Stimulated activated CD4-positive, alpha-beta T cell treated with anti-CD3 and anti-CD28 coated beads, Interleukin-2, amount 100 ng/mL, for 24 hours (primary cell): ENCODE measurements at places on chromosomes 6 and 20.
A peak's percentile ranks its signal among the peaks of the same experiment; 100 is the strongest.

DNA sequence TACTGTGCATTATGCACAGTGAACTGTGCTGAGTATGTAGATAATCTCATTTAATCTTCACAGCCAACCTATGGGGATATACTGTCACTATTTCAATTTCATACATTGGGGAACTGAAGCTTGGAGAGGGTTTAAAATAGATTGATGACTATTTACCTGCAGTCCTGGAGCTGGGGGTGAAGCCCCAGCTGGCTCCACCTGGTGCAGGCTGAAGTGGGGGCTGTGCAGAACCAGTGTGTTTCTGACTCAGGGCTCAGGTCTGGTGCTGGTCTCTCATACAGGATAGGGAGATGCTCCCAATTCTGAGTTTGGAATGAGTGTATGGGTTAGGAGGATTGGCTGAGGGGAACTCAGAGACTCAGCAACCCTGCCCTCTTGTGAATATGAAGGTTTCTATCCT lies 176.1 kb upstream of the CEP162 start:
- no peak for DNase-seq

DNA sequence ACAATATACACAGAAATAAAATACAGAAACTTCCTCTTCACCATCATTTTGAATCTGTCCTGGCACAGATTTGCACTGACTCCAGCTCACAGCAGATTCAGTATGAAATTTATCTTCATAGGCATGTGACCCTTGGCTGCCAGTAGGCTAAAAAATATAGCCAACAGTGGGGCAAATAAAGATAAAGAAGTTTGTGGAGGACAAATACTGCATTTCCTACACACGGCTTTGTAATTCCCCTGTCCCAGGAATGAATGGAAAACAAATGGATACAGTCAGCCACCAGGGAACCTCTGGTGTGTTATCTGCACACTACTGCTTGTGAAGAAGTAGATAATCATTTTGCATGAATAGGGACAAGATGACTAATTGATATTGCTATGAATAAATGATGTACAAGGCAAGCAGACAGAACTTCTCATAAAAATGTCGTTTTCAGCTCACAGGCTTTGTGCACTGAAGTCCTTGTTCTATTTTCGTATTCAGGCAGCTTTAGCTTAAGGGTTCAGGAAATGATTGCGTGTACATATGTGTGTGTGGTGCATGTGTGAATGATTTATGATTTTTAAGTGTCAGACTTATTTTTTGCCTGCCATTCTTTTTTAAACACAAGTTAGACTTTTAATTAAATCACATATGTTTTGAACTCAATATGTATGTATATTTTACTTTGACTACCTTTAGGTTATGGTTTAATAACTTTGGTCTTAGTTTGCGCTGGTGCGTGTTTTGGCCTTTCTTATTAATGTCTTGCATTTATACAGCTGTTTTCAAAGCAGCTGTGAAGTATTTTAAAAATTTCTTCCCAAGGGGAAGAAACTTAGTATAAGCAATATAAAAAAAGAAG lies 543.8 kb upstream of the JAG1 start:
- no peak for DNase-seq

DNA sequence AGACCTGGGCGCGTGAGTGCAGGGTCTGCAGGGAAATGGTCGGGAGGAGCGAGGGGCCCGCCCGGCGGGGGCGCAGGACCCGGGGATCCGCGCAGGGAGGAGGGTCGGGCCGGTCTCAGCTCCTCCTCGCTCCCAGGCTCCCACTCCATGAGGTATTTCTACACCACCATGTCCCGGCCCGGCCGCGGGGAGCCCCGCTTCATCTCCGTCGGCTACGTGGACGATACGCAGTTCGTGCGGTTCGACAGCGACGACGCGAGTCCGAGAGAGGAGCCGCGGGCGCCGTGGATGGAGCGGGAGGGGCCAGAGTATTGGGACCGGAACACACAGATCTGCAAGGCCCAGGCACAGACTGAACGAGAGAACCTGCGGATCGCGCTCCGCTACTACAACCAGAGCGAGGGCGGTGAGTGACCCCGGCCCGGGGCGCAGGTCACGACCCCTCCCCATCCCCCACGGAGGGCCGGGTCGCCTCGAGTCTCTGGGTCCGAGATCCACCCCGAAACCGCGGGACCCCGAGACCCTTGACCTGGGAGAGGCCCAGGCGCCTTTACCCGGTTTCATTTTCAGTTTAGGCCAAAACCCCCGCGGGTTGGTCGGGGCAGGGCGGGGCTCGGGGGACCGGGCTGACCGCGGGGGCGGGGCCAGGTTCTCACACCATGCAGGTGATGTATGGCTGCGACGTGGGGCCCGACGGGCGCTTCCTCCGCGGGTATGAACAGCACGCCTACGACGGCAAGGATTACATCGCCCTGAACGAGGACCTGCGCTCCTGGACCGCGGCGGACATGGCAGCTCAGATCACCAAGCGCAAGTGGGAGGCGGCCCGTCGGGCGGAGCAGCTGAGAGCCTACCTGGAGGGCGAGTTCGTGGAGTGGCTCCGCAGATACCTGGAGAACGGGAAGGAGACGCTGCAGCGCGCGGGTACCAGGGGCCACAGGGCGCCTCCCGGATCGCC lies 54.2 kb upstream of the HLA-A start:
- DNase-seq: peak; percentile 81

DNA sequence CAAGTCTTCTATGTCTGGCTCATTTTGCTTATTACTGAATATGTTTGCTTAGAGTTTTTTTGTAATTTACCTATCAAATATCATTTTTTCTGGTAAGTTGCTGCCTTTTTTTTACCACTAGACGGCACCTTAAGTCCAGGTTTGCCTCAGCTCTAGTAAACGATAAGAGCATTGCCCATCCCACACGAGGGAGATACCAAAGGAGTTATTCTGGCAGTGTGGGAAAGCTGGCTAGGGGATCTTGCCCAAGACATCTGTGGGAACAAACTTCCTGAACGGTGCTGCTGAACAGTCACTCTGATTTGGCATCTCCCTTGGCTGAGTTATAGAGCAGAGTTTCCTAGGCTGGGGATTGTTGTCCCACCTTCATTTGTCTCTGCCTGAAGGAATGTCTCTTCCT lies 306.4 kb downstream of the COL12A1 start:
- DNase-seq: no peak

DNA sequence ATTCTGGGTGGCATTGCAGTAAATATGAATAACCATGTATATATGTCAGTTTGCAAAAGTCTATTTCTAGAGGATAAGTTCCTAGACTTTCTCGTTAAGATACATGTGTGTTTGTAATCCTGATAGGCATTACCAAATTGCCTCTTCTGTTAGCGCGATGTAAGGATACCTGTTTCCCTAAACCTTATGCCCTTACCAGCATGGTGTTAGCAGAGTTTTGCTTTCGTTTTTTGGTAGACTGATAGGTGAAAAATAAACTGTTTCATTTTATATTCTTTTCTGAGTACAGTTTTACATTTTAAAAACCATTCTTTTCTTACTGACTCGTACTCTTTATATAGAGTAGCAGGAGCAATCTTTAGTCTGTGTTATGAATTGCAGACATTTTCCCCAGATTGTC lies 32.3 kb downstream of the SNX9 start:
- DNase-seq: no peak

DNA sequence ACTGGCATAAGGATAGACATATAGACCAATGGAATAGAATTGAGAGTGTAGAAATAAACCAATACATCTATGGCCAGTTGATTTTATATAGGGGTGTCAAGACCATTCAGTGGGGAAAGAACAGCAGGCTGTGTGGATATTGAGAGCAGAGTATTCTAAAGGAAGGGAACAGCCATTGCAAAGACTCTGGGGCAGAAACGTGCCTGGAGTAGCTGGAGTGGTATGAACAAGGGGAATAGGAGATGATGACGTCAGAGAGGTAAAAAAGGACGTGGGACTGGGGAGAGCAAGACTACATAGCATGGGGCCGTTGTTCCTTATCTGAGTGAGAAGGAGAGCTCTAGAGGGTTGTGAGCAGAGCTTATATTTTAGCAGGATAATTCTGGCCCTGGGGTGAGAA lies 85.2 kb downstream of the TOX2 start:
- DNase-seq: no peak

GRCh38 chr6:39093149-39093708 lies 21.8 kb downstream of the SAYSD1 start:
- DNase-seq: no peak

DNA sequence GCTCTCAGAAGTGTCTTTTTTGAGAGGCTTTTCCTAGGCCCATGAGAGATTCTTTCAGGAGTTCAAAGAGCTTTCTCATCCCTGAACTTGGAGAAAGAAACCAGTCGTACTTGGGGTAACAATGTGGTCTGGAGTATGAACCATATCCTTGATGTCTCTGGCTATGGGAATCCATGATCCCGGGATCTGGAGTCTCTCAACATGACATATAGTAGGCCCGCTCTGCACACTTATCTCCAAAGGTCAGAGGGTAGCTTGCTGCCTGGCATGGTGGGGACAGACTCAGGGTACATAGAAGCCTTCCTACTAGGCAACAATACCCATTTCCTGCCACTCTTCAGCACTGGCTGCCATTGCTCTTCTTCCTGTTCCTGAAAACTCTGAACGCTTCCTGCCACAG lies 42.2 kb upstream of the NFATC2 start:
- no peak for DNase-seq

DNA sequence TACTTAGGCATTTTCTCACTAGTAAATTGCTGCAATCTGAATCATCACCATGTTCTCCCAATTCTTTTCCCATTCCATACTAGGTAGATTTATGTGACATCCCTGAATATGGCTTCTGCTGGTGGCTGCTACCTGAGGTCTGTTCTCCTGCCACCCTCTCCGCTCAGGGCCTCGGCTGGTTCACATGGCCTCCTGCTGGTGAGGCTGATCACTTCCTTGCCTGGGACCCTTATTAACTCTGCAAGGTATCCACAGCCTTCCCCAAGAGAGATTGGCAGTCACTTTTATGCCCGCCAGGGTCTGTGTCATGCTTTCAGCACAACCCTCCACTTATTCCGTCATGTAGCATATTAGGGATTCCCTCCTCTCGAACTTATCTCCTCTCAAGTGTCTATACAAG lies 424.5 kb upstream of the FLRT3 start:
- no peak for DNase-seq

DNA sequence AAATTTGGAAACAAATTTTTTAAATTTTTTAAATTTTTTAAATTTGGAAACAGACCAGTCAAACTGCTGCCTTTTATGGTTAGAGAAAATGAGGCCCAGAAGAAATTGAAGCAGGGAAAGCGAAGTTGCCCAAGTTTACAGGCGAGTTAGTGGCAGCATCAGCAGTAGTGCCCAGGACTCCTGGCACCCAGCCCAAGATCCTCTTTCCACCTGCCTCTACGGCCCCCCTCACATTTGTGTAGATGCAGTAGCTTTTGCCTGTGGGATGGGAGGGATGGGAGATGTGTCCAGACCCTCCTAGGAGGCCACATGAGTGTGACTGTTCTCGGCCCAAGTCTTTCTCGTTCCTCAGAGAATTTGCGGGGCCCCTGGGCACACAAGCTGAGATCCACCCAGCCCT lies 49.8 kb downstream of the HNF4A start:
- no peak for DNase-seq

- no peak for DNase-seq
Measured at GRCh38 chr6:17589406-17590096, 10.6 kb upstream of the FAM8A1 start.

- no peak for DNase-seq
Measured at GRCh38 chr6:39821046-39821740, 29.0 kb downstream of the DAAM2 start.

DNA sequence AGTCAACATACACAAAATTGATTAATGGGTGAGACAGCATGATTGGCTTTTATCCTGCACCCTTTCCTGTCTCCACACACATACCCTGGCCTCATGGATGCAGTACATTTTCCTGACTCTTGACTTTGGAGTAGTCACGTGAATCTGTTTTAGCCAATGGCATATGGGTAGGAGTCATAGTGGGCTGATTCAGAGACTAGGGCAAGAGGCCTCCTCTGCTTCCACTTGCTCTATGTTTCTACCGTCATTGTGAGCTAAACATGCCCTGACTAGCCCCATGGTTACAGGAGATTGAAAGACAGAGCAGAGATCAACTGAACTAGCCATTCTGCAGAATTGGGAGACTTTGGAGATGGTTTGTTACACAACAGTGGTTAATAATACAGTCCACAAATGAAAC lies 850.0 kb downstream of the DHX35 start:
- DNase-seq: no peak

- no peak for DNase-seq
Measured at GRCh38 chr20:49275636-49276035, 2.2 kb downstream of the ZNFX1 start.

DNA sequence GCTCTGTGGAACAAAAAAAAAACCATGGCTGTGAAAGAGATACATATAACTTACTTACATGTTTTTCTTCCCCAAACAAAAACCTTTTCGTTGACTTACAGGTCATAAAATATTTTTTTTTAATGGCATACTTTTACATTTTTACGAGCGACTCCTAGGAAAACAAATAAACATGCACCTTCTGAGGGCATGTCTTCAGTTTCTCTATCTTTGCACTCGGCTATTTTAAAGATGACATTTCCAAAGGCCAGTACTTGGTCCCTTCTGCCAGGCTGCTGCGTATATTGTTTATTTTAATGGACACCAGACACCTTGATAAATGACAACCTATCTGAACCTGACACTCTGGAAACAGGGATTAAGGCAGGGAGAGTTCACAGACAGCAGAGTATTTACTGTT lies 49.4 kb downstream of the PIGU start:
- no peak for DNase-seq

- no peak for DNase-seq
Measured at GRCh38 chr20:3172126-3172932, 1.0 kb downstream of the LZTS3 start.

DNA sequence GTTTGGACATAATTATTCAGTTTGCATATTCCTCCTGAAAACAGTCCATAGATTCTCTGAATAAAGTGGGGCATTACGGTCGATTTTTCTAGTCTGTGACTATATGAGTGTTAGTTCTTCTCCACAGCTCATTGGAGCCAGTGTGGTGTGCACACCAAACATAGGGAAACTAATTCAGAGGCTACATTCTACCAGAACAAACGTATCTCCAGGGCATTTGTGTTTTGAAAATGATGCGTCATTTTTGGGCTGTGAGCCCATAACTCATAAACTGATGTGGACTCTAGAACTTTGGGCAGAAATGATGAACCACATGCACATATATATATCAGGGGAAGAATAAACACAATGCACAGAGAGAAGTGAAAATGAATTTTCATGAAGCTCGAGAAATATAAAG lies 41.8 kb downstream of the C6orf58 start:
- DNase-seq: no peak

DNA sequence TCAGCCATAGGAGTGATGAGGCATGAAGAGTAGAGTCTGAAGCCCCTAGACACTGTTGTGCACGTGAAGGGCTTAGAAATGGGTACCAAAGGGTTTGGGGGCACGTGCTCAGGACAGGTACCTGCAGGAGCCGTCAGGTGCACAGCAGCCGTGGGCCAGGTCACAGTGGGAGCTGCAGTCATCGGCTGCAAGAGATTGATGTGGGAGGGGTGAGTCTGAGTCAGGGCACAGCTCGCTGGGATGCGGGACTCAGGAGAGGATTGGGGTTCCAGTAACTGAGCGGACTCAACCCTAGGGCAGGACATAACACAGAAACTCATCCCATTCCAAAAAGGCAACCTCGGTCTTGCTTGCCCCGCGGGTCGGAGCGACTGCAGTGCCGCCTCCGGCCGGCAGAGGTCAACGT lies 1.1 kb downstream of the DLK2 start:
- peak; percentile 75 for DNase-seq
